ENCODE measurements at places on chromosomes 4 and X. TPM values are rescaled to one million over a fixed set of nuclear protein-coding genes. Genes with fewer than 3 reads are reported as not detected.

The SULT1B1 gene
- total RNA-seq: 0.01 TPM

The ZCCHC18 gene
- total RNA-seq: 0.09 TPM

The MAMLD1 gene
- 6.4 TPM for total RNA-seq

The ATP6AP2 gene
- total RNA-seq: 135 TPM

The RELL1 gene
- 4.9 TPM for total RNA-seq

The ATP10D gene
- 2.4 TPM for total RNA-seq

The SSX1 gene
- total RNA-seq: not detected

The TMEM31 gene
- total RNA-seq: not detected
